ENCODE measurements at places on chromosomes 3 and 15. TPM values are rescaled to one million over a fixed set of nuclear protein-coding genes. Genes with fewer than 3 reads are reported as not detected.
A peak's percentile ranks its signal among the peaks of the same experiment; 100 is the strongest.

GRCh38 chr15:80942746-80943565 is 46.7 kb downstream of the MESD start:
- H3K4me1 ChIP-seq = peaks cover 6% of the 10 kb centered on the region
- H3K36me3 ChIP-seq = peaks cover 12% of the 10 kb centered on the region
- no peaks in the 10 kb centered on the region for H3K27me3 ChIP-seq
- peak overlapping the region; percentile 60 for H3K27ac ChIP-seq
- H3K4me3 ChIP-seq = no peak overlapping the region

DNA sequence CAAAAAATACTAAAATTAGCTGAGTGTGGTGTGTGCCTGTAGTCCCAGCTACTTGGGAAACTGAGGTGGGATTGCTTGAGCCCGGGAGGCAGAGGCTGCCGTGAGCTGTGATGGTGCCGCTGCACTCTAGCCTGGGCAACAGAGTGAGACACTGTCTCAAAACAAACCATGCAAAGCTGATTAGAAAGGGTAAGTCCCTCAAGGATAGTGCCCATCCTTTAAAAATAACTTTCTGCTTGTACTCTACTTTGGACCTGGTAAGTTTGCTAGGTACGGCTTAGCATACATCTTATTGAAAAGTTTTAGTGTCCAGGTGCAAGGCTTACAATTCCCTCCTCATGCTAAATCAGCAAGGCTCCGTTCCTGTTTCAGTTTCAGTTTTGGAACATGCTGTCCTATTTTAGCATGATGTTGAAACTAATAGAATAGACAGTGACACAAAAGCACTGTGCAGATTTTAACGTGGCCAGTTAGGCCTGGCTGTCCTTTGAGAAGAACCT is 21.4 kb downstream of the FEM1B start:
- H3K27ac ChIP-seq = peak overlapping the region; percentile 95
- no peak for DNase-seq
- peaks cover 15% of the 10 kb centered on the region for H3K4me1 ChIP-seq
- H3K36me3 ChIP-seq = no peaks in the 10 kb centered on the region
- no peaks in the 10 kb centered on the region for H3K27me3 ChIP-seq

DNA sequence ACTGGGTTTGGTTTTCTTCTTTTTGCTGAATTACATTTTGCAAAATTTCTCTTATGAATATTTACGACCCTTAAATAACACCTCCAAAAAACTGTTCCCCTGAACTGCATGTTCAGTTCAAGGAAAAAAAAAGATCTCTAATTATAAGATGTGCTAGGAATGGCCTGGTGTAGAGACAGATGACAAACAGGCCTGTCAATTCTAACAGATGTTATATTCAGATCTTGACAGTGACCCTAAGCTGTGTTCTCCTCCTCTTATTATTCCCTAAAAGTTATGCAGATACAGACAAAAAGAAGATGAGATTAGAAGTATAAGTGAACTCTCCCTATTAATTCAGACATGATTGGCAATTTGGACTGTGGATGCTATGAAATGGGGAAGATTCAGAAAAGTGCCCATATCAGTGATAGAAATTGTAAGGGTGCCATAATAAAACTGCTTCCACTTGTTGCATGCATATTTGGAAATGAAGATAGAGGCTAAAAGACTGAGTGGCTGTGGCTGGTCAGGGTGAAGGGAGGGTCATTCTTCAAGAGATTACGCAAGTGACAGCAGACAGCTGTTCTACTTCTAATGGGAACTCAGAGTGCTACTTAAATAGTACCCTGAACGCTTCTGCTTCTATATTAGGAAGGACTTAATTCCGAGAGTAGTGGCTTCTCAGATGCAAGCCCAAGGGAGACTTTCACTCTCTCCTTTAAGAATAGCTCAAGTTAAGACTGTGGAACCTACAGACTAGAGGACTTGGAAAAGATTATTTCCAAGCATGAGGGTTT is 75.5 kb downstream of the ADAMTS9 start:
- no peak overlapping the region for H3K27ac ChIP-seq
- no peak for DNase-seq
- no peaks in the 10 kb centered on the region for H3K36me3 ChIP-seq
- H3K27me3 ChIP-seq = peaks cover under 1% of the 10 kb centered on the region

GRCh38 chr3:190996181-190996775 is 133.8 kb upstream of the GMNC start:
- H3K4me3 ChIP-seq = no peak overlapping the region
- H3K36me3 ChIP-seq = no peaks in the 10 kb centered on the region
- H3K27ac ChIP-seq = no peak overlapping the region
- no peaks in the 10 kb centered on the region for H3K4me1 ChIP-seq

Gene EPHB1
- 1.3 TPM for total RNA-seq

Gene LARP6
- total RNA-seq = 0.35 TPM

GRCh38 chr15:48366584-48367312 is 35.5 kb downstream of the DUT start:
- H3K36me3 ChIP-seq = peaks cover 3% of the 10 kb centered on the region
- no peak overlapping the region for H3K27ac ChIP-seq
- H3K4me3 ChIP-seq = no peak overlapping the region
- peaks cover 32% of the 10 kb centered on the region for H3K27me3 ChIP-seq

DNA sequence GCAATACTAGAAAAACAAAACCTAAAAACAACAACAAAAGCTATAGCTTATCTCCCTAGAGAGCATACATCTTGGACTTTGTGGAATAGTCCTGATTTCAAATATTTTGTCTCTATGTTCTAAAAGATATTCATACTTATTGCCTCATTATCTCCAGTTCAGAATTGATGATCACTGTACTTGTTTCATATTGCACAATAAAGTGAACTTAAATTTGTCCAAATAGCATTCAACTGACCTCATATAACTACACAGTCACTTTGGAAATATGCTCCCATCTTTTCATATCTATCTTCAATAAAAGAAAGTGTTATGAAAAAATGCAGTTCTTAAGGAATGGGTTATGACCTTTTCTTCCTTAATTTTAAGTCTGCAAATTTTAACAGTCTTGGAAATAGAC is 228.6 kb upstream of the CMC1 start:
- H3K36me3 ChIP-seq = no peaks in the 10 kb centered on the region
- DNase-seq = no peak
- H3K27me3 ChIP-seq = no peaks in the 10 kb centered on the region
- H3K4me3 ChIP-seq = no peak overlapping the region

Gene ANKDD1A
- total RNA-seq = 8.9 TPM

DNA sequence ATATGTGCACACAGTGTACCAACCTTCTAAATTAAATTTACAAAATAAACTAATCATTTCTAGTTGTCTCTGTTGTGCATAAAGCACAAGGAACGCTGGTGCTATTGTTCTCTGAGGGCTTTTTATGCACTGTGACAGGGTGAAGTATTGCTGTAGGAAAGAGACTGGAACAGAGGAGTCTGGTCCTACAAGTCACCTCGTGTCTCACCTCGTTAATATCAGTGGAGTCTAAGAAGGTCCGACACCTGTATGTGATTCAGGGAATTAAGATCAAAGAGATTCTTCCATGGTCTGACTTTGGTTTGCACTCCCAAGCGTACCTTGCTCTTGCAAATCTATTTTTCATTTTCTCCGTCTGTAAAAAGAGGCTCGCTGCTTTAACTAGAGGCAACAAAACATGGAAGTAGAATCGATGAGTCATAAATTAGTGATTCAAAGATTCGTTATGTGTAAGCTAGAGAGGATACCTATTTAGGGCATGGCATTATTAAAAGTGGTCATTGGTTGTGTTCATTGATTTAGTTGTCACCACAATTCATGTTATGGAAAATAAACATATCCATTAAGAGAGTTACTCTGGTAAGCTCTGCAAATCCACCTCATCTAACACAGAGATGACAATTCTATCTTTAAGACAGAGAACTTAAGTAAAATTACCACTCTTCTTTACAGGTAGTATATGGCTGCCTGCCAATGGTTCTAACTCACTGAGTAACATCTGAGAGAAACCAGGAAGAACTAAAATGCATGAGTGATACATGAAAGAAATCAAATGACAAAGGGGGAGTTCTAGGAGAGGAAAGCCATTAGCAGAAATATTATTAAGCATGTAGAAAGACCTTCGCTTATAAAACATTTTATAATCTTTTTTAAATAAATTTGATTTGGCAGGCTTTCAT is 219.4 kb upstream of the GBE1 start:
- H3K27me3 ChIP-seq = no peaks in the 10 kb centered on the region
- no peaks in the 10 kb centered on the region for H3K4me1 ChIP-seq
- no peak overlapping the region for H3K27ac ChIP-seq
- no peaks in the 10 kb centered on the region for H3K36me3 ChIP-seq

Gene SLC51A
- total RNA-seq = not detected

Gene EAF2
- total RNA-seq = 5.5 TPM

- H3K27ac ChIP-seq = peak overlapping the region; percentile 1
- DNase-seq = no peak
- peaks cover 5% of the 10 kb centered on the region for H3K4me1 ChIP-seq
- peaks cover 18% of the 10 kb centered on the region for H3K36me3 ChIP-seq
Measured at GRCh38 chr3:112585782-112586181, 23.9 kb downstream of the SLC35A5 start.

- no peak for DNase-seq
- H3K4me1 ChIP-seq = peaks cover 23% of the 10 kb centered on the region
- peaks cover 2% of the 10 kb centered on the region for H3K36me3 ChIP-seq
- no peaks in the 10 kb centered on the region for H3K27me3 ChIP-seq
Measured at GRCh38 chr15:92109191-92109873, 255.8 kb downstream of the SLCO3A1 start.

Gene SCAANT1
- 1.7 TPM for total RNA-seq

GRCh38 chr15:81061490-81062253 is 60.9 kb downstream of the TLNRD1 start:
- no peaks in the 10 kb centered on the region for H3K4me1 ChIP-seq
- no peak overlapping the region for H3K27ac ChIP-seq
- H3K36me3 ChIP-seq = peaks cover 3% of the 10 kb centered on the region

DNA sequence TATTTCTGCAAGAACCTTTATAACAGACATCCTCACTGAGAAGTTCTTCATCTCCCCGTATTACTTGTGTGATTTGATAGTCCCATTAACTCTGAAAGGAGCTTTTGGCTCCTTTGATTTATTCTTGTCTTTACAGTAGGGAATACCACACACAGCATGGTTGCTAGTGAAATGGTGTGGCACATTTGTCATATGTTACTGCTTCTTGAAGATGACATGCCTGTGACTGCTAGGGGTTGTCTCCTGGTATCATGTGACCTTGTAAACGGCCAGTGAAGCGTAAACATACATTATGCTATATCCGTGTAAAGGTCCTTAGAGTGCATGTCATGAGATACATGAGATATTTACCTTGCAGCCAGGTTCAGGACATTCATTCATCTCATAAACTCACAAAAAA is 197.9 kb downstream of the RYR3 start:
- DNase-seq = no peak
- H3K27ac ChIP-seq = no peak overlapping the region
- peaks cover 22% of the 10 kb centered on the region for H3K27me3 ChIP-seq
- H3K4me1 ChIP-seq = no peaks in the 10 kb centered on the region
- no peaks in the 10 kb centered on the region for H3K36me3 ChIP-seq

GRCh38 chr3:154660811-154661210 is 230.8 kb upstream of the GPR149 start:
- H3K36me3 ChIP-seq = no peaks in the 10 kb centered on the region
- no peak overlapping the region for H3K27ac ChIP-seq
- no peak for DNase-seq
- no peak overlapping the region for H3K4me3 ChIP-seq

DNA sequence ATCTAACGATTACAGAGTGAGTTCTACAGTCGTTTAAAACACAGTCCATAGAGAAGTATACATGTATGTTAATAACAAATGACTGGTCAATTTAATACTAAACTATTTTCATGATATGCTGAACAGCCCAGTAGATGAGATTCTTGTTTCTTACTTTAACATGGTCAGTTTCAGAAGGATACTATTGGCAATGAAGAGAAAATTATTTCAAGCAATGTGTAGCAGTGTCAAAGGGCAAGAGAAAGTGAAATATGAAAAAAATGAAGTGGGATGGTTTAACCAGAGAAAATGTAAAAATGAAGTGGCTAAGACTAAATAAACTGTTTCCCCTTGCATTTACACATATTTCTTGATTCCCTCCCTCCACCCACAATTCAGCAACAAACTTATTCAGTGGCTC is 192.1 kb upstream of the TTC14 start:
- no peaks in the 10 kb centered on the region for H3K27me3 ChIP-seq
- no peak overlapping the region for H3K27ac ChIP-seq
- H3K4me3 ChIP-seq = no peak overlapping the region
- no peak for DNase-seq
- H3K4me1 ChIP-seq = no peaks in the 10 kb centered on the region

DNA sequence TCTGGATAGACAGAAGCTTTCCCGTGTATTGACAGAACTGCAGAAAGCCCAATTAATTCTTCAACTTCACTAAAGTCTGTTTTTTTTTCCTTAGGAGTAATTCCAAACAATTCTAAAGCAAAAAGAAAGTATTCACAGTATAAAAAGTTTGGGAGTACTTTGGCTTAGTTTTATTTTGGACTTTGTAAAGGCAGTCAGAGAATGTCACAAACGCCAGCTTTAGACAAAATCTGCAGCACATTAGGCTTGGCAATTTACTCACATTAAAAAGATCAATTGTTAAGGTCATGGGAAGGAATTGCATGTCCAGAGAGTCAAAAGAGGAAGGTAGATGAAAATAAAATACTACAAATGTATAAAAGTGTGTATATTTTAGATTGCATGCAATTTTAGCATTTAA is 47.5 kb upstream of the GBE1 start:
- H3K27ac ChIP-seq = no peak overlapping the region
- no peak for DNase-seq
- H3K36me3 ChIP-seq = no peaks in the 10 kb centered on the region
- no peak overlapping the region for H3K4me3 ChIP-seq

DNA sequence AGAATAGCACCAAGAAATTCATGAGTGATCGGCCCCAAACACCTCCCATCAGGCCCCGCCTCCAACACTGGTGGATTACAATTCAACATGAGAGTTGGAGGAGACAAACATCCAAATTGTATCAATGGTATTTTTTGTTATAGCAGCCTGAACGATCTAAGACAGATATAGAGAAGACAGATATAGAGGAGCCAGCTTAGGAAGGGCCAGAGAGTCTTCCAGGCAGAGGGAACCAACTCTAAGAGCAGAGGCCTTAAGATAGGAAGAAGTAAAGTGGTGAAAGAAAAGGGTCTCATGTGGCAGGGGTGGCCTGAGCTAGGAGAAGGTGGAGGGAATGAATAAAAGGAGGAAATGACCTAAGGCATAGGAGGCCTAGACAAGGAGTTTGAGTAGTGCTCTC is 158.8 kb upstream of the TBL1XR1 start:
- peaks cover 32% of the 10 kb centered on the region for H3K4me1 ChIP-seq
- no peak overlapping the region for H3K4me3 ChIP-seq
- no peak for DNase-seq

Gene ACAD9
- total RNA-seq = 62.4 TPM

Gene ZNF660
- not detected for total RNA-seq

- H3K36me3 ChIP-seq = no peaks in the 10 kb centered on the region
- no peak overlapping the region for H3K27ac ChIP-seq
- no peaks in the 10 kb centered on the region for H3K27me3 ChIP-seq
- no peak overlapping the region for H3K4me3 ChIP-seq
- DNase-seq = no peak
- no peaks in the 10 kb centered on the region for H3K4me1 ChIP-seq
Measured at GRCh38 chr3:34301313-34301712, 502.9 kb downstream of the PDCD6IP start.

GRCh38 chr3:12427551-12427950 is 56.7 kb upstream of the TSEN2 start:
- H3K36me3 ChIP-seq = peaks cover 2% of the 10 kb centered on the region
- H3K27ac ChIP-seq = no peak overlapping the region
- no peak for DNase-seq
